Cerebellar nuclear complex (tissue), 1 donor: ENCODE measurements at places on chromosomes 6 and 20.

DNA sequence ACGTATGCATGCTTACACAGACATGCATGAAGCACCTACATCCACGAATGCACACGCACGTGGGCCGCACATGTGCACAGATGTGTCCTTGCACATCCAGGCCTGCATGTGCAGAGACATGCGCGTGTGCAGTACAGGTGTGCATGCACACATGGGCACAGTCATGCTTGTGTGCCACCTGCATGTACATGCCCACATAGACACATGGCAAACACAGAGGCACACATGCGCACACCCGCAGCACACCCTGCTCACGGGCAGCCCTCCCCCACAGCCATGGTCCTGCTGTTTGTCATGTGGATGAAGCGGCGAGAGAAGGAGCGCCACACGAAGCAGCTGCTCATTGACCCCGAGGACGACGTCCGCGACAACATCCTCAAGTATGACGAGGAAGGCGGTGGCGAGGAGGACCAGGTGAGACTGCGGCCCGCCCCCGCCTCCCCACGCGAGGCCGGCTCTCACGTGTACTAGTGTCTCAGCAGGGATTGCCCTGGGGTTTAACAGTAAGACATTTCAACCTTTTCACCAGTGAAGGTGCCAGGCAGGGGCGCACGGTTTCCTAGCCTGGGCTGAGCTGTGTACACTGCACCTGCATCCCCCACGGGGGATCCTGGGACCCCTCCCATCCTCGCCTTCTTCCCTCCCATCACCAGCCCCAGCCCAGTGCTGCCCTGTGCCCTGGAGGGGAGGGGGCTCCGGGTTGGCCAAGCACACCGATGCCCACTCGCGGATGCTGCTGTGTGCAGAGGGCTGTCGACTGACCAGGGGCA lies 132.8 kb downstream of the TAF4 start:
- DNase-seq, result no peak

DNA sequence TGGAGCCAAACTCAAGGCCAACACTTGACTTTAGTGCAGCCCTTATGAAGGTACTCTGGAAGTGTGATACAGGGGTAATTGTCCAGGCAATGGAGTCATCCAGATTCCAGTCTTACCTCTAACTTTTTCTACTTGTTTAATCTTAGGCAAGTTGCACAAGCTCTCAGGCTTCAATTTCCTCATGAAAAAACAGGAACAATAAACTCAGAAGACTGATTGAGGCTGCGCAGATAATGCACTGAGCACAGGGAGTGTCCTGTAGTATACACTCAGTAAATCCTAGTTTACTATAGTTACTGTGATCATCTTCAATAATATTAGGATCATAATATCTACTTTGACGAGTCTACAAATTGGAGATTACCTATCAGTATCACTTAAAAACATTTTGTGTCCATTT lies 127.5 kb upstream of the SMLR1 start:
- no peak for DNase-seq

DNA sequence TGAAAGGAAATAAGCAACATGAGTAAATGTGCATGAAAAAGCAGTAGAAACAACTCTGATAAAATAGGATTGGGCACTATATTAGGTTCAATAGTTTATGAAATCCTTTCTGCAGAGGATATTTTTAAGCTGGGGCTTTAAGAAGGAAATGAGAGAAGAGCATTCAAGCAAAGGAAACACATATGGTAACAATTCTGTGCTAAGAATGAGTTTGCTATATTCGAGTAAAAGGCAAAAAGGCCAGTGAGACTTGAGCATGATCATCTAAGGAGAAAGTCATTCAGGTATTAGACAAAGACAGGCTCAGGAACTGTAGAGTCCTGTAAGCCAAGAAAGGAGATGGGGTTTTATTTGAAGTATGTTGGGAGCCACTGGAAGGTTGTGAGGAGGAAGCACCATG lies 387.1 kb upstream of the FLRT3 start:
- no peak for DNase-seq

- no peak for DNase-seq
Measured at GRCh38 chr6:166692723-166693302, 65.8 kb upstream of the RPS6KA2 start.

- no peak for DNase-seq
Measured at GRCh38 chr6:163955756-163956155, 541.2 kb downstream of the QKI start.

- no peak for DNase-seq
Measured at GRCh38 chr6:75602246-75603105, 796 bp downstream of the SENP6 start.
